ENCODE measurements at places on chromosomes 16 and 17.

- DNase-seq, result no peak
Observed at GRCh38 chr16:24844101-24845030, 1.4 kb upstream of the SLC5A11 start.

DNA sequence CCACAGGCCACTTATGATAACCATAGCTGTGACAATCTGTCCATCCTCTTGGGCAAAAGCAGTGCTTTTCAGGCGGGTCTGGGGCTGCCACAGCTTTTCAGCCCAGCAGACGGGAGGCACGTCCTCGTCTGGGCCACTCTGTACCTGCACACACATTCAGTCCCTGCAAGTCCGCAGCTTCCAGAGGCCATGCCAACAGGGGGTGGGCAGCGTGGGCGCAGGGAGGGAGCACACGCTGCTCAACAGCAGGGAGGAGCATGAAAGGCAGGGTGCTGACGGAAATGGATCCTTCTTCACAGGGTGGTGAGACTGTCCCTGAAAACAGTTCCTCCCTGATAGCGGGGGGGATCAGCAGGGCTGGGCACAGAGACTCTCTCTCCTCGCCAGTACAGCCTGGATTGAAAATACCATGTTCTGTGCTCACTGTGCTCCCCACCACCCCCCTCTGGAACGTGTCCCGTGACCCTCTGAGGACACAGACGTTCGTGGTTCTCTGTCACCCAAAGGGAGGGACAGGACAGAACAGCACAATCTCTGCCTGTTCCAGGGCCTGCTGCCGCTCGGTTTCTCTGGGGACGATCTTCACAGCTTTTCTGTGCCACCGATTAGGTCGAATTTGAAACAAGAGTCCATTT, 41.7 kb downstream of the PEMT start:
- no peak for DNase-seq

DNA sequence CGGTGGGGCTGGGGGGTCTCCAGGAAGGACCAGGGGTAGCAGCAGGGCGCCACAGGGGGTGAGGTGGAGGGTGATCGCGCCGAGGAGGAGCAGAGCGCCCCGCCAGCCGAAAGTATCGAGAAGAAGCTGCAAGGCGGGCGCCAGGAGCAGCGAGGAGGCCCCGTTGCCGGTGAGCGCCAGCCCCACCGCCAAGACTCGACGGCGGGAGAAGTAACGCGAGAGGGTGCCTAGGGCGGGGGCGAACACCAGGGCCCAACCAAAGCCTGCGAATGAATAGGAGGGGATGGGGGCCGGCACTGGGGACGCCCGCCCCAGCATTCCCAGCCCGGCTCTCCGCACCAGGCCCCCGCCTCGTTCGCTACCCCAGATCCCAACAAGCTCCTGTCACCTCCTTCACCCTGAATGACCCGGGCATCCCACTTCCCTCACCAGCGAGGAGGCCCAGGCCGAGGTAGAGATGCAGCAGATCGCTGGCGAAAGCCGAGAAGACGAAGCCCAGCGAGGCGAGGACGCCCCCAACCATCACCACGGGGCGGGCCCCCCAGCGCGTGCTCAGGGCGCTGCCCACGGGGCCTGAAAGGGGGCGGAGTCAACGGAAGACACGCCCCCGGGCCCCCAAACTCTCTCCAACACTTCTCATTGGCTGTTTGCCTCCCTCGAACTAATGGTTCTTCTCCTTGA, 1.3 kb downstream of the SLC16A11 start:
- no peak for DNase-seq

GRCh38 chr16:57538235-57538721, 1.9 kb upstream of the CCDC102A start:
- no peak for DNase-seq

DNA sequence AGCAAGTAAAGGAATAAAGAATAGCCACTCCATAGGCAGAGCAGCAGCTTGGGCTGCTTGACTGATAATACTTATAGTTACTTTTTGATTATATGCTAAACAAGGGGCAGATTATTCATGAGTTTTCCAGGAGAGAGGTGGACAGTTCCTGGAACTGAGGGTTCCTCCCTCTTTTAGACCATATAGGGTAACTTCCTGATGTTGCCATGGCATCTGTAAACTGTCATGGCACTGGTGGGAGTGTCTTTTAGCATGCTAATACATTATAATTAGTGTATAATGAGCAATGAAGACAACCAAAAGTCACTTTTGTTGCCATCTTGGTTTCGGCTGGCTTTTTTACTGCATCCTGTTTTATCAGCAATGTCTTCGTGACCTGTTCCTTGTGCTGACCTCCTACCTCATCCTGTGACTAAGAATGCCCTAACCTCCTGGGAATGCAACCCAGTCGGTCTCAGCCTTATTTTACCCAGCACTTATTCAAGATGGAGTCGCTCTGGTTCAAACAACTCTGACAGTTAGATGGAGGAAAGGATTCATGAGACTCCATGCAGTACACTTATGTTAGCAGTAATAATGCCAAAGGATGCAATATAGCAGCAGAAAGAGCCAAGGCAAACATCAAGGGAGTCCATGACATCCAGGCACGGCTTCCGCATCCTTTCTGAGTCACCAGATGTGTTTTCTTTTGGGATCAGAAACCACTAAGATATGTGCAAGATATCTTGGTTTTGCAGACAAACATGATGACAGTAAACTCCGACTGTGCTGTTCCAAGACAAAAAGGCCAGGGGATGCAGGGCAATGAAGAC, 55.8 kb upstream of the B4GALNT2 start:
- DNase-seq, result no peak

GRCh38 chr17:77036841-77037381, 103.9 kb upstream of the SEC14L1 start:
- no peak for DNase-seq

DNA sequence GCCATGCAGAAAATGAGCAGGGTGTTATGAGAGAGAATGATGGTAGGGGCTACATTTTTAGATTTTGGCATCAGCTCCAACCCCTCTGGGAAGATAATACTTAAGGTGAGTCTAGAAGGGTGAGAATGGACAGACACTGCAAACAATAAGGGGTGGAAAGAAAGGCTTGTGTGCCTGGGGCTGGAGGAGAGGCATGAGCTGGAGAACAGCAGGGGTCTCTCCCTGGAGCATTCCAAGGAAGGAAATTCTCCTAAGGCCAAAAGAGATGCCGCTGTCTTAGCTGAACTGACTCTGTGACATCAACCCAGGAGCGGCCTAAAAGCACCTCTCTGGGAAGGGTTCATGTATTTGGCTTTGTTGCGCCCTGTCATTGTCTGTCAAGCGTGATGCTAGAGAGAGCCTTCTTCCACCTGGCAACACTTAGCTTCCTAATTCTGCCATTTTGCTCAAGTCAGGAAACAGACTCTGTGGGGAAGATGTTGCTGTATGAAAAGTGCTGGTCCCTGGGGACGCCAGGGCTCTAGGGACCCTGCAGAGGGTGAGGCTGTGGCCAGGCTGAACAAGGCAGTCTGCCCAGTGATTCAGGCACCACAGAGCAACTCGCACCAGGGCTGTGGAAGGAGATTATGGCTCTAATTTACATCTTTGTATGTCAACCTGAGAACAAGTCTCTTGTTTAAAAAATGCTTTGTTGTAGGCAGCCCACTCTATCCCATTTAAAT, 225.7 kb downstream of the CBLN1 start:
- no peak for DNase-seq

DNA sequence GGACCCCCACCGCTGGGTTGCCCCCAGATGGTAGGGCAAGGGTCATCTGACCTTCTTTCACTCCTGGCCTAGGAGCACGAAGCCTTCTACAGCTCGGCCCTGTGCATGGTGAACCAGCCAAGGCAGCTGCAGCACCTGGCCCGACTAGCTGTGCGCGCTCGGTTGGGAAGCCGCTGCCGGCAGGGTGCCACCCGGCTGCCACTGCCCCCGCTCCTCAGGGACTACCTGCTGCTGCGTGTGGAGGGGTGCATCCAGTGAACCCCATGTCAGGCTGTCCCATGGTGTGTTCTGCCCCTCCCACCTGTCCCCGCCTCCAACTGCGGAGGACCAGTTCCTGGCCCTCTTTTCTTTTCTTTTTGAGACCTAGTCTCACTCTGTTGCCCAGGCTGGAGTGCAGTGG, 7.6 kb downstream of the ASB16 start:
- DNase-seq, result no peak

GRCh38 chr17:57963149-57963511, 7.9 kb upstream of the CUEDC1 start:
- DNase-seq, result no peak

GRCh38 chr17:29911641-29912177, 18.3 kb downstream of the SSH2 start:
- DNase-seq, result no peak

DNA sequence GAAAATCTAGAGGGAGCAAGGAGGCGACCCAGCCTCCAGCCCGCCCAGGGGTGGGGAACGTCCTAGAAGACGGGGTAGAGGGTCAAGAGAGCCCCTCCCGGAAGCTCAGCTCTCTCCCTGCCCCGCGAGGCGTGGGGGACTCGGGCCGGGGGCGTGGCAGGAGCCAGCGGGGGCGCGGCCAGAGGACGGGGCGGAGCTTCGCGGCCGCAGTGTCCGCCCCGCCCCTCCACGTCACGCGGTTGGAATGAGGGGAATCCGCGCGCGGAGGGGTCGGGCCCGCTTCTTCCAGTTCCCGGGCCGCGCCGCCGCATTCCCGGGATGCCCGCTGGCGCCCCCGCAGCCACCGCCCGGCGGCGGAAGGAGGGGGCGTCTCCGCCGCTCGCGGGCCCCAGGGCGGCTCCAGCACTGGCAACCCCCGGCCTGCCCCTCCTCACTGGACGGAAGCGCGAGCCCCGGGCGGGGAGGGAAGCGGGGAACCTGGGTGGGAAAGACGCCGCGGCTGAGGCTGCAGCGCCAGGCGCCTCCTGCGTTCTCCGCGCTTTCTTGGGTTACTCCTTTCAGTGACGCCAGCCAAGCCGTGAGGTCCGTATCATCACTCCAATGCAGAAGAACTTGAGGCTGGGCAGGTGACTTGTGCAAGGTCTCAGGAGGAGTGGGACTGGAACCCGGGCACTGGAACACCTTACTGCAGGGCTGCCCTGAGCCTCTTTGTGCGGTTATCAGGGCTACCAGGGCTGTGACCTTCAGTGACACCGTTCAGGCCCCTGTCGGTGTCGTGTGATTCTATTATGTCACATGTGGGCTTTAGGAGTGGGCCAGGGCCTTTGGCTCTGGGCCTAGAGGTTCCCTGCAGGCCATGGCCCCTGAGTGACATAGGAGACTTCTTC, 4.3 kb downstream of the MYO1C start:
- DNase-seq, result peak; percentile 61
